ENCODE measurements at places on chromosomes 7 and 10. TPM values are rescaled to one million over a fixed set of nuclear protein-coding genes. Genes with fewer than 3 reads are reported as not detected.
A peak's percentile ranks its signal among the peaks of the same experiment; 100 is the strongest.

DNA sequence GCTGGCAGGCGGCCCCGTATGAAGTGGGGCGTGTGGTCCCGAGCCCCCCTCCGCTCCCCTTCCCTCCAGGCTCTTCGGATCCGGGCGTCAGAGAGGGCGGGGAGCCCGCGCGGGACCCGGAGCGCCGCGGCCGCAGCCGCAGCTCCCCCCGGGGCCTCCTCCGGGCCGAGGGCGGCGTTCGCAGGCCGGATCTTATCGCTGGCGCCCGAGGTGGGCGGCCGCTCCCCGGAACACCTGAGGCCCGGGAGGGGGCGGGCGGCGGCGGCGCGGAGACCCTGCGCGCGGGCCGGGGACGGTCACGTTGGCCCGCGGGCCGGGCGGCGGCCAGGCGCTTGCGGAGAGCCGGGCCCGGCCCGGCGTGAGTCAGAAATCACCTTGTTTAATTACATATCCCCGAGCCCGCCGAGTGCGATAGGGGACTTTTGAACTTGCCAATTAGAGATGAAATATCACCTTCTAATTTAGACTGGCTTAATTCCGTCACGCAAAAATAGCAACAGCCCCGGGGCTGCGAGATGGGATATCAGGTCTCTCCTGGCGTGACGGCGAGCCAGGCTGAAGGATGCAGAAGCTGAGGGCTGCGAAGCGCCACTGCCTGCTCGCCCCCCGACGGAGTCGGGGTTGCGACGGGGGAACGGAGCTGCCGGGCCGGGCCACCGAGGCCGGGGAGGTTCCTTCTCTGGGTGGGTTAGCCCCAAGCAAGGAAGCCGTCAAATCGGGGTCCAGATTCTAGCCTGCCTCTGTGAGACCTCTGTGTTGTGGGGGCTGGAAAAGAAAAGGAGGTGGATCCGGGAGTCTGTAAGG lies 43.4 kb downstream of the LDB3 start:
- H3K4me1 ChIP-seq = peaks cover 19% of the 10 kb centered on the region
- H3K36me3 ChIP-seq = no peaks in the 10 kb centered on the region
- peak; percentile 83 for DNase-seq
- peak overlapping the region; percentile 94 for H3K27ac ChIP-seq

DNA sequence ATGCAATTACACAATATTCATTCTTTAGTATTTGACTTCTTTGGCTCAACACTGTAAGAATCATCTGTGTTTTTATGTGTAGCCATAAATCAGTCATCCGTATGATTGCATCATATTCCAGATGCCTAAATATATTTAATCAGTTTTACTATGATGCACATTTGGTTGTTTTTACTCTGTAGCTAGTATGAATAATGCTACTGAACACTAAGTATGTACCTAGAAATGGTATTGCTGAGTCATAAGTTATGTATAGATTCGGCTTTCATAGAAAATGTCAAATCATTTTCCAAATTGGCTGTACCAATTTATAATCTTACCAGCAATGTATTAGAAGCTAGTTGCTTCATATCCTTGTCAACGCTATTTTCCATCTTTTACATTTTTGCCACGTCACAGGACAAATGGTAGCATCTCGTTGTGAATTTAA lies 197.3 kb upstream of the PLXNA4 start:
- no peak for DNase-seq
- no peak overlapping the region for H3K27ac ChIP-seq
- no peaks in the 10 kb centered on the region for H3K4me1 ChIP-seq
- H3K36me3 ChIP-seq = no peaks in the 10 kb centered on the region

GRCh38 chr7:21044913-21045568 lies 258.4 kb upstream of the SP8 start:
- no peaks in the 10 kb centered on the region for H3K36me3 ChIP-seq
- no peaks in the 10 kb centered on the region for H3K27me3 ChIP-seq
- DNase-seq = no peak
- no peak overlapping the region for H3K4me3 ChIP-seq

DNA sequence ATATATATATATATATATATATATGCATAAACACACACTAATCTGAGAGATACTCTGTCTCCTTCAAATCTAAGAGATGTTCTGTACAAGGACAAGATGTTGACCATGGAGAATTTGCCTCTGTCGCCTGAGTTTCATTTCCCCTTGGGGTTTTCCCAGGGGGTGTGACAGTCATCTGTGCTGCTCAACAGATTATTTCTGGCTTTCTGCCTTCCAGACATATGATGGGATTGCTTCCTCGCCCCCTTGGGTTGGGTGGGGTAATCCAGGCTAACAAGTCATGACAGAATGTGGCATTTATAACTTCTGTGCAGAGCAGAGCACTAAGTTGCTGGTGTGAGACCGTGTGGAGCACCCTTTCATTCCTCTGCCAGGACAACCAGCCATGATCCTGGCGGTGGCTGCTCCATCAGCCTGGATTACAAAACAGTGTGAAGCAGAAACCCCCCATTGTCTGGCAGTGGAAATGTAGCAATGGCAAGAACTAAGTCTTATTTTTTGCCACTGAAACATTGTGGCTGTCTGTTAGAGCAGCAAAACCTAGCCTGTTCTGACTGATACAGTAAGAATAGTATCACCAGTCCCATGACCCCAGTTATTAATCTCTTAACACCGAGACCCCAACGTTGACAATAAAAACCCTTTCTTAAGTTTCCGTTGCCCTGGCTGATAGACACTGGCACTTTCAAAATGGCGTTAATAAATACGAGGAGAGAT lies 13.7 kb upstream of the USP6NL start:
- no peak overlapping the region for H3K4me3 ChIP-seq
- H3K27me3 ChIP-seq = no peaks in the 10 kb centered on the region
- no peaks in the 10 kb centered on the region for H3K36me3 ChIP-seq
- H3K27ac ChIP-seq = no peak overlapping the region
- no peak for DNase-seq
- no peaks in the 10 kb centered on the region for H3K4me1 ChIP-seq

GRCh38 chr7:151963895-151964870 lies 7.9 kb downstream of the GALNTL5 start:
- no peak overlapping the region for H3K4me3 ChIP-seq
- H3K36me3 ChIP-seq = no peaks in the 10 kb centered on the region
- no peak for DNase-seq
- peaks cover 2% of the 10 kb centered on the region for H3K4me1 ChIP-seq

Gene EBLN1
- total RNA-seq = not detected
